ENCODE measurements at places on chromosomes 11 and 22. TPM values are rescaled to one million over a fixed set of nuclear protein-coding genes. Genes with fewer than 3 reads are reported as not detected.

- DNase-seq = no peak
These were observed 45.3 kb upstream of the SCUBE2 start for GRCh38 chr11:9136741-9137140.

The ATP5MG gene
- total RNA-seq = 748 TPM

GRCh38 chr11:35588627-35589026, 29.6 kb upstream of the FJX1 start:
- DNase-seq = no peak

DNA sequence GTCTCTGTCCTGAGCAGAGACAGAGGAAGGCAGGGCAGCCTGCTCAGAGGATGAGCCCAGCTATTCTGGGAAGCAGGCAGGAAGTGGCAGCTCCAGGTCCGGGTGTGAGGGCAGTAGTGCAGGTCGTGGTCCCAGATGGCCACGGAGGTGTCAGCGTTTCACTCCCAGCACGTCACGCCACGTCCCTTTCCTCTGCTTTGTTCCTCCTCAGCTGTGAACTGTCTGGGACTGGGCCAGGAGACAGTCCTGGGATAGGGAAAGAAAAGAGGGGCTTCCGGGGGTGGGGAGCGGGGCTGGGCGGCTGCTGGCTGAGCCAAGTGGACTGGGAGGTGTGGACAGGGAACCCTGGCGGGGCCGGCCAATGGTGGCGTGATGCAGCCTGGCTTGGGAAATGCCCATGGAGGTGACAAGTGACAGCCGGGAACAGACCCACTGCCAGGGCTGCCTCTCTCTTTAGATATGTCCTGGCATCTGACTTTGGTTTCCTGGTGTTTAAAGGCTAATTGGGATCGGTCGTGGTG, 64.7 kb downstream of the KCNQ1 start:
- peak; percentile 80 for DNase-seq

The TNNI2 gene
- not detected for total RNA-seq

DNA sequence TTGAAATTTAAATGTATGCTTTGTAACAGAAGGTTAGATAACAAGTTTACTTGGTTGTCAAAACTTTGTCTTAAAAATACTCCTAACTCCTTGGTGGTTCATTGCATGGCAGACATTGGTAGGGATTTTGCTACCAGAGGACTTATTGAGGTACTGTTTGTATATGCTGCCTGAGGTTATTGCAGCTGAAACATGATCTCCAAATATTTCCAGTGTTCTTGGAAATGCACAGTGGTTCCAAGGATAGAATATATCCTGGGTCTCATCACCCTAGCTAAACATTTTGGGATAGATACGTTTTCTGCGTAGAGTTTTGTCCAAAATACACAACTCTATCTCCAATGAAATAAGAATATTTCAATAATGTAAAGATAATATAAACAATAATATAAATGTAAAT, 109.2 kb downstream of the RAB38 start:
- no peak for DNase-seq

Measured in Right ventricle myocardium superior (tissue), 1 donor.